ENCODE measurements at places on chromosomes 16 and 17. TPM values are rescaled to one million over a fixed set of nuclear protein-coding genes. Genes with fewer than 3 reads are reported as not detected.

DNA sequence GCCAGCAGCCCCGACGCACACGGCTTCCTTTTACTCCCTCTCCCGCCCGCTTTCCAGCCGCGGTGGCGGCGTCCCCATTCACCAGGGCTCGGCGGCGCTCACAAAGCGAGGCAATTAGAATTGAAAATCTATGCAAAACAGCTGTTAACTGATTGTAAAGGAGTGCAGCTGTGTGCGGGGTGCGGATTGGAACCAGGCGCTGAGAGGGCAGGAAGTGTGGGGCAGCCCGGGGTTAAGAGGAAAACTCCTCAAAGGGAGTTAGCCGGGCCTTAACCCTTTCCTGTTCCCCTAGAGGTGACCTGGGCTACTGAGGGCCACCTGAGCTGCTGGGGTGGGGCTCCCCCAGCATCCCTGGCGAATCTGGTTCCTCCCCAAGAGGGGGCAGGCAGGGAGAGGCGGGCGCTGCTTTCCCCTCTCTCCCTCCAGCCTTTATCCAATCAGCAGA is 5.8 kb upstream of the GSE1 start:
- H3K4me3 ChIP-seq, result no peak overlapping the region
- no peaks in the 10 kb centered on the region for H3K27me3 ChIP-seq
- no peaks in the 10 kb centered on the region for H3K36me3 ChIP-seq
- no peak overlapping the region for H3K27ac ChIP-seq
- peaks cover 15% of the 10 kb centered on the region for H3K4me1 ChIP-seq

GRCh38 chr17:21160401-21160800 is 33.6 kb downstream of the DHRS7B start:
- no peak overlapping the region for H3K4me3 ChIP-seq
- no peaks in the 10 kb centered on the region for H3K4me1 ChIP-seq
- H3K27me3 ChIP-seq, result no peaks in the 10 kb centered on the region
- no peak for DNase-seq
- no peak overlapping the region for H3K27ac ChIP-seq
- H3K36me3 ChIP-seq, result no peaks in the 10 kb centered on the region

Gene CTRB2
- total RNA-seq, result not detected

Gene LYRM9
- total RNA-seq, result 23.3 TPM

- no peaks in the 10 kb centered on the region for H3K27me3 ChIP-seq
- peaks cover 20% of the 10 kb centered on the region for H3K4me1 ChIP-seq
- H3K27ac ChIP-seq, result peak overlapping the region; percentile 82
- peak overlapping the region; percentile 81 for H3K4me3 ChIP-seq
Measured at GRCh38 chr16:4694642-4695451, 1.5 kb downstream of the NUDT16L1 start.

GRCh38 chr16:25064937-25065336 is 46.6 kb upstream of the LCMT1 start:
- no peak overlapping the region for H3K4me3 ChIP-seq
- H3K36me3 ChIP-seq, result no peaks in the 10 kb centered on the region
- no peak for DNase-seq
- H3K27ac ChIP-seq, result no peak overlapping the region
- no peaks in the 10 kb centered on the region for H3K4me1 ChIP-seq

GRCh38 chr16:3152991-3153368 is 18.2 kb downstream of the ZNF213 start:
- no peaks in the 10 kb centered on the region for H3K27me3 ChIP-seq
- H3K4me3 ChIP-seq, result peak overlapping the region; percentile 76

GRCh38 chr17:57916925-57917858 is 38.0 kb downstream of the CUEDC1 start:
- no peak for DNase-seq
- H3K27me3 ChIP-seq, result no peaks in the 10 kb centered on the region
- no peak overlapping the region for H3K4me3 ChIP-seq
- peaks cover 16% of the 10 kb centered on the region for H3K4me1 ChIP-seq
- H3K27ac ChIP-seq, result peak overlapping the region; percentile 70

- H3K4me3 ChIP-seq, result no peak overlapping the region
- no peaks in the 10 kb centered on the region for H3K36me3 ChIP-seq
- no peaks in the 10 kb centered on the region for H3K27me3 ChIP-seq
- no peak for DNase-seq
- H3K4me1 ChIP-seq, result no peaks in the 10 kb centered on the region
- H3K27ac ChIP-seq, result peak overlapping the region; percentile 55
Measured at GRCh38 chr16:62254372-62254771, 218.1 kb upstream of the CDH8 start.

DNA sequence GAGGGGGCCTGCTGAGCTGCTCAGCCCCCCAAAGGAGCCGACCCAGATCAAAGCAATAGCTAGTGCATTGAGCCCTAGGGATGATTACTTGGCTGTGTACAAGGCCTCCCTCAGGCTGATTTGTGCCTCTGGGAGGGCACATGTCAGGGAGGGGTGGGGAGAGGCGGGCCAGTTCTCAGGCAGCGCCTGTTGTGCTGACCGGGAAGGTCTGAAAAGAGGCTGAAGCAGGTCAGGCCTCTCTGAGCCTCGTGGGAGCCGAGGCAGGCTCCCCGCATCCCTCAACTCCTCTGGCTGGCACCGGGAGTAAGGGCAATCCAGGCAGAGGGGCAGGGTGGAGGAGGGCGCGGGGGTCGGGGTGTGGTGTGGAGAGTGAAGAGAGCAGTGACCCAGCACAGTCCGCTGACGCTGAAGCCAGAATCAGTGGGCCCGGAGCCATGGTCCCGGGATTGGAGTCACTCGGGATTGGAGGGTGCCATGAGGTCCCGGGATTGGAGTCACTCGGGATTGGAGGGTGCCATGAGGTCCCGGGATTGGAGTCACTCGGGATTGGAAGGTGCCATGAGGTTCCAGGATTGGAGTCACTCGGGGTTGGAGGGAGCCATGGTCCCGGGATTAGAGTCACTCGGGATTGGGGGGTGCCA is 3.0 kb downstream of the DCXR start:
- no peak overlapping the region for H3K27ac ChIP-seq
- DNase-seq, result no peak
- peaks cover 15% of the 10 kb centered on the region for H3K4me1 ChIP-seq
- no peaks in the 10 kb centered on the region for H3K36me3 ChIP-seq
- H3K27me3 ChIP-seq, result no peaks in the 10 kb centered on the region

DNA sequence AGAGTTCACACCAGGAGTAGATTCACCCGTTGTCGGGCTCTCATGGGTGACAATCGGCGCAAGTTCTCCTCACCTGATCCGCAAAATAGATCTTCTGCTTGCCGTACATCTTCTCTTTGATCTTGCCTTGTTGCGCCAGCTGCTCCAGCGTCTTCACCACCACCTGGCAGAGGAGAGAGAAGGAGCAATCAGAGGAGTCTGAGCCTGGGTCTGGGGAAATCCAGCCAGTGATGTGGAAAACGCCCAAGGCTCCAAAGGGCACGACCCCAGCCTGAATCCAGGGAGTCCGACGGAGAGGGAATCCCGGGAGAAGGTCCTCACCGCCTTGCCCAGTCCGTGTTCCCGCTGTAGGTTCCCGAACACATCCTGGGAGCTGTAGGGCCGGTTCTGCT is 393 bp downstream of the PSMC3IP start:
- no peaks in the 10 kb centered on the region for H3K4me1 ChIP-seq
- peak overlapping the region; percentile 76 for H3K27ac ChIP-seq
- H3K4me3 ChIP-seq, result peak overlapping the region; percentile 67
- DNase-seq, result no peak

- DNase-seq, result no peak
- H3K36me3 ChIP-seq, result no peaks in the 10 kb centered on the region
- H3K27ac ChIP-seq, result no peak overlapping the region
- H3K27me3 ChIP-seq, result no peaks in the 10 kb centered on the region
Measured at GRCh38 chr17:78710607-78711006, 71.5 kb downstream of the CYTH1 start.

Gene SNAI3
- 0.96 TPM for total RNA-seq

Gene TNK1
- 14.4 TPM for total RNA-seq

DNA sequence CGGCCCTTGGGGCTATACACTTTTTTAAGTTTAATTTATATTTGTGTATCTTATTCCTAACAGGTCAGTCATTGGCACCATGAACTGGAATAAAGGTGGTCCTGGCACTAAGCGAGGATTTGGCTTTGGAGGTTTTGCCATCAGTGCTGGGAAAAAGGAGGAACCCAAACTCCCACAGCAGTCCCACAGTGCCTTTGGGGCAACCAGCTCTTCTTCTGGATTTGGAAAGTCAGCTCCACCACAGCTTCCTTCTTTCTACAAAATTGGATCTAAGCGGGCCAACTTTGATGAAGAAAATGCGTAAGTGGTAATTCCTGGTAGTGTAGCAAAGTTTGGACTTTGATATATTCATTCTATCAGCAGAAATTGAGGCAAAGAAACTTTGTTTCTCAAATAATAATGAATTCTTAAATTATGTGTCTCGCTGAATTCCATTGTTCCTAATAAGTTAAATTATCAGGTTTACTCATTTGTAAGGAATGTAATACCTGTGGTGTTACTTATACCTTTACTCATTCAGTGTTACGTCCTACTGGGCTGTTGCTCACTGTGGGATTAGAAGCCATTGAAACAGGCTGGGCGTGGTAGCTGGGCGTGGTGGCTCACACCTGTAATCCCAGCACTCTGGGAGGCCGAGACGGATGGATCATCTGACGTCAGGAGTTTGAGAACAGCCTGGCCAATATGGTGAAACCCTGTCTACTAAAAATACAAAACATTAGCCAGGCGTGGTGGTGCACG is 13.2 kb downstream of the DDX42 start:
- H3K27me3 ChIP-seq, result no peaks in the 10 kb centered on the region
- H3K27ac ChIP-seq, result no peak overlapping the region
- H3K4me1 ChIP-seq, result no peaks in the 10 kb centered on the region
- H3K4me3 ChIP-seq, result no peak overlapping the region

DNA sequence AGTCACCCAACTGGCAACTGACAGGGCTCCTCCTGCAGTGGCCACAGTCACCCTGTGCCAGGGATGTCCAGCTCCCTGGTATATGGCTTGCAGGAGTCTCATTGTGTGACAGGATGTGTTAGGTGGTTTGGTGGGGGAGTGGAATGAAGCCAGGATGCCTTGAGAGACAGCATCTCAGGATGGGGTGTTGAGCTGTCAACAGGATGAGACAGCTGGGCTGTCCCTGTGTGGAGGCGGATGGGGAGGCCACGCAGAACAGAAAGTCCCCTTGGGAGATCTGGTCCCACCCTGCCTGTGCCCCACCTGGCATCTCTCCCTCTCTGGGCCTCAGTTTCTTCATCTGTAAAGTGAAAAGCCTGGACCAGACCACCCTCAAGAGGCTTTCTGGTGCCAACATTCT is 9.5 kb upstream of the ZNF469 start:
- H3K27me3 ChIP-seq, result no peaks in the 10 kb centered on the region
- H3K36me3 ChIP-seq, result no peaks in the 10 kb centered on the region
- H3K4me3 ChIP-seq, result no peak overlapping the region
- no peak overlapping the region for H3K27ac ChIP-seq
- peaks cover 8% of the 10 kb centered on the region for H3K4me1 ChIP-seq

Gene GNGT2
- not detected for total RNA-seq

- no peak overlapping the region for H3K4me3 ChIP-seq
- no peaks in the 10 kb centered on the region for H3K27me3 ChIP-seq
- no peaks in the 10 kb centered on the region for H3K36me3 ChIP-seq
- no peak for DNase-seq
Measured at GRCh38 chr17:74839990-74840852, 19.5 kb downstream of the GRIN2C start.

GRCh38 chr16:88464447-88465318 is 11.6 kb downstream of the ZFPM1 start:
- H3K36me3 ChIP-seq, result no peaks in the 10 kb centered on the region
- H3K27me3 ChIP-seq, result no peaks in the 10 kb centered on the region
- H3K27ac ChIP-seq, result no peak overlapping the region
- no peak overlapping the region for H3K4me3 ChIP-seq
- H3K4me1 ChIP-seq, result no peaks in the 10 kb centered on the region

Gene KRTAP3-2
- total RNA-seq, result not detected

DNA sequence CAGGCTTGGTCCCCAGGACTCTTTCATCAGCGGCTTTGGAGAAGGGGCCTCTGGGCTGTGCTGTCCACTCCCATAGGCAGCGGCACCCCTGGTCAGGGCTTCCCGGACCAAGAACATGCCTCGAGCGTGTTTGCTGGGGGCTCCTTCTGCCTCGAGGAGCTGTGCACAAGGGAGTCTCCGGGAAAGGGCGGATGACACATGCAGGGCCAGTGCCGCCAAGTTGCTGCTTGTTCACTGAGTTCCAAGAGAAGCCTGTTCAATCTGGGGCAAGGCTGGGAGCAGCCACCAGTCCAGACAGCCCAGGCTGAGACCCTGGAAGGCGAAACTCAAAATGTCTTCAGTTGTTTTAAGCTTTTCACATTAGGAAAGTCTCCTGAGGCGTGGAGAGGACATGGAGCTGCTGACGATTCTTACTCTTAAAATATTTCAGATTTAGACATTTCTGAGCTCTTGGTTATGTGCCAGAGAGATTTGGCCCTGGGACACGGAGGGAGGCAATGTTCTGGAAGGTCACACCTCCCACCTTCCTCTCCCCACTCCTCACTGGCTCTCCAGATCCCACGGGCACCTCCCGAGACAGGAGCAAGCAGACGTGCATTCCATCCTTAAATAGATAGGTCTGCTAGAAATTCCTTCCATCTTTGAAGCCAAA is 84.5 kb upstream of the ZNF469 start:
- DNase-seq, result no peak
- no peaks in the 10 kb centered on the region for H3K36me3 ChIP-seq
- H3K27ac ChIP-seq, result no peak overlapping the region

Gene CLEC3A
- 0.66 TPM for total RNA-seq

DNA sequence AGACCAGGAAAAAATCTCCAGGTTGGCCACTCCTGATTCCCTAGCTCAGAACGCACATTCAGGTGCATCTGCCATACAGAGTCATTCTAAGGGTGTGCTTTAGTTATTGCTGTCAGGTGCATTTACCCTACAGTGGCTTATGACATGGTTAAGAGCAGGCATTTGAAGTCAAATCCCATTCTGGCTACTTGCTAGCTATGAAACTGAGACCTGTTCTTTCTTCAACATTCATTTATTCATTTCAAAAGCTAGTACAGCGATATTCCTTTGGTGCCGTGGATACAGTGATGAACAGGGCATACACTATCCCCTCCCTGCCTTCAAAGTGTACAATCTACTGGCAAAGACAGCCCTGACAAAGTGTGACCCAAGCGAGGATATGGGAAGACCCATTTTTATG is 508.3 kb downstream of the NPIPA7 start:
- H3K36me3 ChIP-seq, result no peaks in the 10 kb centered on the region
- H3K27me3 ChIP-seq, result no peaks in the 10 kb centered on the region
- H3K27ac ChIP-seq, result no peak overlapping the region

Gene ARL5C
- not detected for total RNA-seq

Gene STAT5B
- total RNA-seq, result 130 TPM

DNA sequence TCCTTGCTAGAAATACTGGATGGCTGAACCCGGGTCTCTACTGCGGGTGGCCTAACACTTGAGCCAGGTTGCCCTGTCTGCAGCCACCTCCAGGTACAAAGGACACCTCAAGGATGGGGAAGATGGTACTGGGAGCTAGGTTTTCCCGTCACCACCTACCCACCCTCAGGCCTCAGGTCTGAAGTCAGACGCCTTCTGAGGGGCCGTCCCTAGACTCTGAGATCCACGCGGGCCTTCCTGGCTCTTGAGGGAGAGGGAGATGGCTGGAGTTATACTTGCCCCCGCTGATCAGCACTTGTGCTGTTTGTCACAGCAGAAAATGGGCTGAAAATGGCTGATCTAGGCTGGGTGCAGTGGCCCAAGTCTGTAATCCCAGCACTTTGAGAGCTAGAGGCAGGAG is 10.6 kb downstream of the TRPV3 start:
- no peak overlapping the region for H3K4me3 ChIP-seq
- no peaks in the 10 kb centered on the region for H3K4me1 ChIP-seq
- H3K27ac ChIP-seq, result no peak overlapping the region
- DNase-seq, result no peak
- H3K36me3 ChIP-seq, result no peaks in the 10 kb centered on the region

Gene SERPINF2
- 18.4 TPM for total RNA-seq

GRCh38 chr16:35173295-35173694 is 1713.9 kb downstream of the TP53TG3F start:
- no peaks in the 10 kb centered on the region for H3K27me3 ChIP-seq
- no peaks in the 10 kb centered on the region for H3K4me1 ChIP-seq
- H3K27ac ChIP-seq, result no peak overlapping the region
- no peak overlapping the region for H3K4me3 ChIP-seq
- H3K36me3 ChIP-seq, result no peaks in the 10 kb centered on the region
- no peak for DNase-seq

Measured in breast epithelium (tissue), 4 donors.